ENCODE measurements at places on chromosomes 7 and 10.

GRCh38 chr7:142583446-142583845 is 165.8 kb upstream of the PRSS1 start:
- peak; percentile 45 for DNase-seq

DNA sequence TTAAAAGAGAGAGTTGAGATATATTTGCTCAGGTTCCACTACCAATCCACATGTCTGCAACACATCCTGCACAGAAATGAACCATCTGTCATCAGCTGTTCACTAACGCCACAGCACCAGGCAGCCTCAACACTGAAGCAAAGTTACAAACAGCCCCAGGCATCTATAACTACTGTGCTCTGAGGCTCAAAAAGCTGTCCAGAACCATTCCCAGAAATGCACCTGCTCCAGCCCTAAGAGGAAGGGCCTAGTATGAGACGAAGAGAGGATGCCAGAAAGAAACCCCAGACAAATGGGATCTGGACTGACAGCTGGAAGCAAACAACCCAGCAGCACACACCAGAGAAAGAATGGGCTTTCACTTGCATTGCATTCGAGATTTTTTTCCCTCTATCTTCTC is 159.3 kb downstream of the ELMO1 start:
- DNase-seq: no peak

GRCh38 chr7:131095346-131095745 is 232.3 kb upstream of the MKLN1 start:
- no peak for DNase-seq

DNA sequence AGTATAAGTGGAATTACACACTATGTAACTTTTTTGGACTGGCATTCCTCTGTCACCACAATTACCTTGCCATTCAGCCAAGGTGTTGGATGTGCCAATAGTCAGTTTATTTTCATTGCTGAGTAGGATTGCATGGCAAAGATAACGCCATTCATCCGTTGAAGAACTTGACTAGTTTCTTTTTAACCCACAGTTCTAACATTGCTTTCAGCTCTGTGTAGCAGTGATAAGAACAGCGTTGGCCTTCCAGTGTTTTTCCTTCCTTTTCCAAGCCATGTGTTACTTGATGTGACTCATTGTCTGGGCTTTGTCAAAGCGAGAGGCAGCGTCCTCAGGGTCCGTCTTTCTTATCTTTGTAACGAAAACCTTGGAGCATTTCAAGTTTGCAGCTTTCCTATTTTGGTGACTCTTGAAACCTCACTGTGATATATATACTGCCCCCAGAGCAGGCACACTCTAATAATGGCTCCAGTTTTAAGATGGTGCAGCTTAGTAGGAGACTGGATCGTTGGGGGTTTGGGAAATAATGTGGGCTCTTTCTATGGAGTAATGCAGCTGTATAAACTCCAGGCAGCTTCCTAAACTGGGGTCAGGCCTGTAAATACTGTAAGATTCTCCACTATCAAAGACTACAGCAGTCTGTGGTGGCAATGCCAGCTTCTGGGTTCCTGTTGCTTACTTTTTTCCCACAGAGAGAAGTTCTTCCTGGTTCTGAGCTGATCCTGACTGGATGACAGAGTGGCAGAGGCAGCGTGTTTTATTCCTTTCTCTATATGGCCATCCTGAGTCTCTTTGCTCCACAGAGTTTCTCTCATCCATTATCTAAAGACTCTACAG is 41.7 kb downstream of the AKR1E2 start:
- DNase-seq: no peak

Data from H54 (cell line).